Endothelial cell (in vitro differentiated cells): ENCODE measurements at places on chromosomes 7 and 10.

- DNase-seq = no peak
These were observed 48.5 kb downstream of the MYL10 start for GRCh38 chr7:101580596-101580995.

GRCh38 chr7:13414661-13415107 is 574.8 kb downstream of the ETV1 start:
- no peak for DNase-seq

GRCh38 chr10:66538908-66539307 is 386.9 kb upstream of the LRRTM3 start:
- DNase-seq = no peak

DNA sequence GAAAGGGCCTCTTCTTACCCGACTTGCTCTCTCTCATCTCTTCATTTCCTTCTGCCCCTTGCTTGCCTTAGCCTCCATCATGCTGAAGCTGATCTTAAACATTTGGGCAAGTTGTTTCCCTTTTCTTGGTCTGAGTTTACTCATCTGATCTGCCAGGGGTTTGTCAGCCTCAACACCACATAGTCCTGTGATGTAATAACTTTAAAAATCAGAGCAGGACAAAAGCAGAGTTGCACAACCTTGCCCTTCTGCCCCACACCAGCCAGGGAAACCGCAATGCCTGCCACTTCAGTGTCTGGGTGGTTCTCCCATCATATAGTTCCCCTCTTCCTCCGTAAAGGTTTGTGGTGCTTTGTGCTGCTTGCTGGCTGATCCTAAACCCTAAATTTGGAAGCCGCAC is 9.9 kb upstream of the LIPM start:
- DNase-seq = no peak

DNA sequence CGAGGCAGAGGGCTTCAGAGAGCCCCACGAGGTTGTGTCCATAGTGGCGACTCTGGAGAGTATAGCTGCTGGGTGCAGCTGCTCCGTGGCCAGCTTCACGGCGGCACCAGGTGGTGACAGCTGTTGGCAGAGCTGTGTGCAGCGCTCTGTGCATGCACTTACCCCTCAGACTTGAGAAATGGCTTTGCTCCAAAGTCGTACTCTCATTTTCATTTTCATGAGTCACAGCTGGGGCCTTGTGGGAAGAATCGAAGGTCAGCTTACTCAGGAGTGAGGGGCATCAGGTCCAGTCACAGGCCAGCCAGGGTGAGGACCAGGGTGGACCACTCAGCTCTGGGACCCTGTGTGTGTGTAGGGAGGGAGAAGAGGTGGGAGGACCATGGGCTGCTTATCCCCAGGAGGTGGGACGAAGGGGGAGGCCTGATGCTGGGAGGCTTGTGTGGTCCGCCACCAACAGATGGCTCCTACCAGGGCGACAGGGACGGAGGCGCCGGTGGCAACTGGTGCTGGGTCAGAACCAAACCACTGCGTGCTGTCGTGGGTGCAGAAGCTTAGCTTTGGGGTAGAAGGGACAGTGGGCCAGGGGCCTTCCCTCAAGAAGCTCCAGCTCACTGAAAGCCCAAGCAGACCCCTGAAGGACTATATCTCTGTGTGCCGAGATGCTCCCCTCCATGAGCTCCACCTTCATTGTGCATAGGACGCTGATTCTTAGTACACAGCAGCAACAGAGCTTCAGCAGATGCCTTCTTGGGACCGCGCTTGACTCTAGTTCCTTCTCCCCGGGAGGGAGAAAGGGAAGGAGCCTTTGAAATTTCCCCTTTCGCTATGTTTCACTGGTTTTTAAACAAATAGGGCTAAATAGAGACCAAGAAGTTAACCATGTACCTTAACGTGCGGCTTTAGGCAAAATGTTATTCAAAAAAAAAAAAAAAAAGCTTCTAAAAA is 225.0 kb downstream of the CELF2 start:
- DNase-seq = no peak
